COR-L47 (cell line): ENCODE measurements at places on chromosomes 3 and 15.
A peak's percentile ranks its signal among the peaks of the same experiment; 100 is the strongest.

GRCh38 chr15:39792844-39793335, 10.2 kb upstream of the FSIP1 start:
- no peak for DNase-seq

DNA sequence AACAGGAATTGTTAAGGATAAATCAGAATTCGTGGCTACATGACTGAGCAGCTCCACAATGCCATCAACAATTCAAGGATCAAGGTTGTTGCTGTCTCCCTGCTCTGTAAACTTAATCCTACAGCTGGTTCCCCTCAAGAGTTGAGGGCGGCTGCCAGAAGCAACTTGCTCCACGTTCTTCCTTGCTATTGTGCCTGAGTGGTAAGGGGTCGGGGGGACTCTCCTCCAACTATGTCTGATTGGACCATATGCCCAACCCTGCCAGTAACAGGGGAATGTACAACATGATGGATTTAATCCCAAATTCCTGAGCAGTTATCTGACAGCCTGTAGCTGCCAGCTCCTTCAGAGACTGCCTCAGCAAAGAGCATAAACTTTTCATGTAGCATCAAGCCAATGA, 37.9 kb upstream of the MECOM start:
- DNase-seq, result no peak

DNA sequence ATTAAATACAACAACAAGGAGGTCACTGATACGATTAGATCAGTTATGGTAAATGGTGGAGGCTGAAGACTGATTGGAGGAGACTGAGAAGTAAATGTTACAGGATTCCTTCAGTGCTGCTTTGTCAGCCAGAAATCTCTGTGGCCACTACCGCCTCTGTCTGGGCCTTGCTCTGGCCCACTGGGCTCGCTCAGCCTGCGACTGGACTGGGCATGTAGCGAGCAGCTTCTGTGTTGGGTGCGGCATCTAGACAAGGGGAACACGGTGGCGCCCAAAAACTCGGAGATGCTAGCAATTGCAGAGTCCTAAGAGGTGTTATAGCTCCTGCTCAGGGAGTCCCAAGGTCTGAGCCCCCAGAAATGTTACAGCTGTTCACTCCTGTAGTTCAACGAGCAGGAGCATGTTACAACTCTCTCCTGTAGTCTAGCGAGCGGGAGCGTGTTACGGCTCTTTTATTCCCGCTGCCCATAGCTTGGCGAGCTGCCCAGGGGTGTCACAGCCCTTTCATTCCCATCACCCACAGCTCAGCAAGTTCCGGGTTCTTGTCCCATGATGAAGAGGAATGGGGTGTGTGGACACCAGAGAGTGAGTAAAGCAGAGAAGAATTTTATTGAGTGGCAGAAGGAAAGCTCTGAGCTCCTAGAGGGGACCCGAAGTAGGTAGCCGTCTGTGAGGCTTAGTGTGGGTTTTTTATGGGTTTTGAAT, 24.7 kb downstream of the SLC15A2 start:
- DNase-seq, result no peak

- no peak for DNase-seq
Measured at GRCh38 chr3:150094150-150094933, 123.6 kb upstream of the PFN2 start.

DNA sequence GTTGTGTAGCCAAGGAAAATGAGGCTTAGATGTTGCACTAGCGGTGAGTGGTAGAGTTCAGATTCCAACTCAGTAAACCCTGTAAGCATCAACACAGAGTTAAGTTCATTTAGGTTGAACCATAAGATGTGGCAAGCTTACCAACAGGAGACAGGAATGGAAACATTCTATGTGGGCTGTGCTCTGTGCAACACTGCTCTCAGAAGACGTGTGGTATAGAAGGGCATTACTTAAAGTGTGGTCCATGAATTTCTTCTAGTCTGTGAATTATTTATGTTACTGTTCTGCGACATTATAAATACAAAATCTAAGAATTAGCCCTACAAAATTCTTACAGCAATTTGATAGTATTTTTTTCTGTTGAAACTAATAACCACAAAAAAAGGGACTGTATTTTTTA, 213.3 kb downstream of the GRM7 start:
- DNase-seq, result no peak

DNA sequence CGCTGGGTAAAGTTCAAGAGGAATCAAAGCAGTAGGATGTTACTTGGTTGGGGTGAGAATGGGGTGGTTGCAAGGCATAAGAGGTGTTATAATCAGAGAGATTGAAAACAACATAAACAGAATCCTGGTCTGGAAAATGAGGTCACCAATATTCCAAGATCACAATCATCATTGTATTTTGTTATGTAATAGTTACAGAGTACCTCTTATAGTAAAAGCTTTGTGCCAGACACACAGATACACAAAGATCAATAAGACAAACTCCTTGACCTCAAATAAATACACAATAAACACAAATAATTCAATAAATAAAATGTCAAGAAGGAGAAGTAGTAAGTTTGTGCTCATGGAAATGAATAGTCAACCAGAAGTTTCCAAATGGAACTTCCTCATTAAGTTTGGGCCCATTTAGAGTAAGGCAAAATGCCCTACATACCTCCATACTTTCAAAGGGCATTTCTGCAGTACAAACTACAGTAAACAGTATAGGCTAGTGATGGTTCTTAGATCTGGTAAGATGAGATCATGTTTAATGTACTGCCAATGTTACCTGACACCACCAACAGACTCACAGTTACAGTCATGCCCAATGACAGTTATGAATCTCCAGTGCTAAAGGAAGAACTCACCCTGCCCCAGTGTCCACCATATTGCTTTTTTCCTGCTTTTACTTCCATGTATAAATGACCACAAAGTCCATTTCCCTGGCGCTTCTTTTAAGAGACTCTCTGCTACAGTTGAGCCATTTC, 93.4 kb downstream of the KCNMB2 start:
- DNase-seq, result no peak

GRCh38 chr15:82172506-82172905, 90.0 kb downstream of the EFL1 start:
- DNase-seq, result no peak

- DNase-seq, result no peak
Measured at GRCh38 chr15:98727115-98728040, 79.0 kb downstream of the IGF1R start.

- DNase-seq, result no peak
Measured at GRCh38 chr3:162701211-162701610, 1204.6 kb downstream of the OTOL1 start.

- DNase-seq, result no peak
Measured at GRCh38 chr3:55044486-55044885, 116.6 kb upstream of the LRTM1 start.

GRCh38 chr3:98388147-98388546, 2.3 kb upstream of the OR5K3 start:
- no peak for DNase-seq

- DNase-seq, result no peak
Measured at GRCh38 chr3:112041321-112041720, 6.8 kb downstream of the TMPRSS7 start.

DNA sequence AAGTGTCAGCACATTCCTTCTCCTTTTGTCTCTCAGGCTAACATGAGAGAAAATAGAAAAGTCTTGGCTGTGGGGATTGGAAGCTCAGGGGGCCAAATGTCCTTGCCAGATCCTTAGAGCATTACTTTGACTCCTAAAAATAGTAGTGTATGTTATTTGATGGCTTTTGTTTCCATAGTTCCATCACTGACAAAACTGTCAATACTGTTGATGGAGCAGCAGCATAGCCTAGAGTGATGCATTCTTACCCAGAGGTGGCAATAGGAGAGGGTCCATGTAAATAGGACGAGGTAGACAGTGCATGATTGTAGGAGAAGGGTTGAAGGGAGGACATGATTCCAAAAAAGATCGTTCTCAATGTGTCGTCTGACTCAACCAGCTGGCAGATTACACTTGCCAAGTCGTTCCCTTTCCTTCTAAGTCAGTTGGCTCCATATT, 282.7 kb upstream of the TPRG1 start:
- no peak for DNase-seq

- no peak for DNase-seq
Measured at GRCh38 chr3:64909757-64910467, 222.1 kb upstream of the ADAMTS9 start.

GRCh38 chr3:7667774-7668173, 806.9 kb downstream of the GRM7 start:
- peak; percentile 58 for DNase-seq

DNA sequence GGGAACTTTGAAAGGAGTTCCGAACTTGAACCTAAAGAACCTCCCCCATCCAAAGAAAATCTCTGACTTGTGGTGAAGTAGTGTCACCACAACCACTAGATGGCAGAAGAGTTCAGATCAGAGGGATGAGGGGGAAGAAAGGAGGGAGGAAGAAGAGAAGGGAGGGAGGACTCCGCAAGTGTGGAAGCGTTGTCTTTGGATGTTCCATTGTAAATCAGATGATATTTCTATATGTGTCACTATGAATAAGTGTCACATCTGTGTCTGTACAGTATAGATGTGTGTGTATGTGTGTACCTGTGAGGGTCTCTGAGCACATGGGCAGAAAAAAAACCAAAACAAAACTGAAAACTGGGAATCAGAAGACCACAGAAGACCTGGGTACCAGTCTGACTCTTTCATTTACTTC, 16.9 kb downstream of the SLC24A1 start:
- DNase-seq, result peak; percentile 65

GRCh38 chr3:39220407-39221140, 28.2 kb upstream of the XIRP1 start:
- DNase-seq, result no peak

DNA sequence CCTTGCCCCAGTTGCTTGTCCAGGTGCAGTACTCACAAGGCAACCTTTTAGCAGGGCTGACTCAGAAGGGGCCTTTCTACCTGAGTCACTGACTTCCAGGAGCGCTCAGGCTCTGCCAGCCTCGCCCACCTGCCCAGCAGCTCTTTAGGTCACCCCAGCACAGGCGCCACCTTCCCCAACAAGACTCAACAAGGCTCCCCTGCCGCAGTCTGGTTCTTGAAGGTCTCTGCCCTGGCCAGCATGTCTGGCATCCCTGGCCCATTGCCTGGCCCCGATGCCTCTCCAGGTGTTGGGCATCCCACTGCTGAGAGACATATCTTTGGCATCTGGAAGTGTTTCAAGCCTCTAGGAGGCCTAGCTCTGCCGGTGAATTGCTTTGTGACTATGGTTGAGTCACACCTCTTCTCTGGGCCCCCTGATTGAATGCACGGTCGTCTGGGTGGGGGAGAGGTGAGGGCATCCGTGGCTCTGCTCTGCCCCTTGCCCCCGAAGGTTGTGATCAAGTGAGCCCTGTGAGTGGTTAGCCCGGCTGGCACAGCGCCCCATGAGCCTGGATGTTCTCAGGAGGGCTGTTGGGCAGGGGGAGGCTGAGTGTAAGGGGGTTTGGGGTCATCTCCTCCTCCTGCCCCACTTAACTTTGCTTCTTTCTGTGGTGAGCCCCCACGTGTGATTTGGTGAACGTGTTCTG, 21.6 kb downstream of the SNX33 start:
- DNase-seq, result no peak

- DNase-seq, result no peak
Measured at GRCh38 chr3:160996811-160997210, 108.3 kb downstream of the B3GALNT1 start.
